NCI-H524 treated with DMSO at 0.1 percent for 48 hours (cell line): ENCODE measurements at places on chromosomes 2 and 18.

DNA sequence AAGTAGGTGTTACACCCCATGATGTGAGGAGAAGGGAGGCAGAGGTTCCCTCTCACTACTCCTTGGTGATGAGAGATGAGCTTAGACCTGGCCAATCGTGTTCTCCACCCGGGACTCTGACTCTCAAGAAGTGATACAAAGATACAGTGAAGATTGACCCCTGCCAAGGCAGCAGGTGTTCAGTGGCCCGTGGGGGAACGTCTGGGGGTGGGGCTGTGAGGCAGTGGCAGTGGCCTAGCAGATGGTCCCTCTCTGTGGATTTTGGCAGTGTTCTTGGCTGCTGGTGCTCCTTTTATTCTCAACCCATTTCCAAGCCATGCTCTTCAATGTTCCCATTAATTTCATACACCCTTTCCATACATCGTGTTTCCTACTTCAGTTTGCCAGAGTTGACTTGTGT, 120.4 kb upstream of the NEDD4L start:
- peak; percentile 51 for DNase-seq

DNA sequence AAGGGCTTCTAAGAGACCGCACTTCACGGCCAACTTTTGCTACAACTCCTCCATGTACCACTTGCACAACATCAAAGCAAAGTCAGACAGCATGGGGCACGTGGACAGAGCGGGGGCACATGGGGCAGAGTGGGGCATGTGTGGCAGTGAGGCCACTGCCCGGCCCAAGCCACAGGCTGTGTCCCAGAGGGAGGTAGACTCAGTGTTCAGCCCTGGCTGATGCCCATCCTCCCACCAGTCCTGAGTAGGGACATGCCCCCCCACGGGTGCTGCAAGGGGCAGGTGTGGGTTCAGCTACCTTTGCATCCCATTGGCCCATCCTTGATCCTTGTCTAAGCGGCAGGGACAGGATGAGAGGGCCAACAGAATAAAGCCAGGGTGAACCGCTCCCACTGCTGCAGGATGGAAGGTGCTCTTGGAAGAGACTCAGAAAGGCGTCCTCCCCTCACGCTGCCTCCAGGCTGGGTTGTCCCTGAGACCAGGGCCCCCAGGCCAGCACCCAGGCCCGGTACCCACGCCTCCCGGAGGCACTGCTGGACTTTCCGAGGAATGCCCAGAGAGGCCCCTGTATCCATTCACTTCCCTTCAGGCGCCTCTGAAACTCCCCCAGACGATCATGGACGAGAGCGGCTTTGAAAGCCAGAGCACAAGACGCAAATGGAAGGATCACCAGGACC, 218.2 kb downstream of the NDUFA10 start:
- DNase-seq: no peak

GRCh38 chr2:121902171-121902591, 146.7 kb downstream of the TSN start:
- DNase-seq: no peak

- DNase-seq: no peak
These were observed 93.4 kb downstream of the GLI2 start for GRCh38 chr2:120828829-120829632.

DNA sequence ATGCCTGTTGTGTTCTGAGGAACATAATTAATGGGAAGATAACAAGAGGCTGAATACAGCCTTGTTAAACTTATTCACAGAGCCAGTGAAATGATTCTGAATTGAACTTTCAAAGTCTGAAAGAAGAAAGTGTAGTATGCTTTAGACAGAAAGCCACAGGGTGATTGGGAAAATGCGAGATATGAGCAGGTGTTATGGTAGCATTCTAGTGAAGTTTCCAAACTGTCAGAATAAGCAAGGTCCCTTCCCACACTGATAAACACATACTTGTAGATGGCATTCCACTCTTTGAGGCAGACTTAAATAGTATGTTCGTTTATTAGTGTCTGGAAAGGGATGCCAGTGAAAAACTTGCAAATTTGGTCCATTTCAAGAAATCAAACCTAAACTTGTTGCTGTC, 70.5 kb upstream of the ITPRID2 start:
- no peak for DNase-seq

DNA sequence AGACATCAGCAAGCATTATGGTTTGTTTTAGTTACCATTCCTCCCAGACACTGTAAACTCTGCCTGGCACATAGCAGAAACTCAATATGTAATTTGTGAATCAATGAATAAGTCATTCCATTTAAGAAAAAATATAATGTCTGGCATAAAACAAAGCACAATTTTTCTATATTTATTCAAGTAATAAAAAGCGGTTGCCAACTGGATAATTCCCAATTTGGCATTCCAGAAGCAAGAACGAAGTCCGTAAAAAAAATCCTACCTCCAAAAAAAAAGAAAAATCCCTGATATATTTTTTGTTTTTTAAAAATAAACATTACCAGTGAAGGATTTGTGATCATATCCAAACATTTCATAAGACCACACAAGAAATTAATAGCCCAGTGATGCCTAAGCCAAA, 351.3 kb upstream of the LRRTM4 start:
- DNase-seq: no peak

GRCh38 chr2:215816424-215816823, 196.9 kb downstream of the MREG start:
- no peak for DNase-seq

- DNase-seq: no peak
These were observed 689.8 kb downstream of the MBD2 start for GRCh38 chr18:53534695-53535094.
